ENCODE measurements at places on chromosomes 5 and 9.

- no peak for DNase-seq
Measured at GRCh38 chr5:151427258-151427657, 20.1 kb upstream of the SLC36A1 start.

GRCh38 chr5:178232124-178232919 lies at the start of gene PHYKPL:
Gene PHYKPL (minus strand): TSS chr5:178232802. CDS start chr5:178232550, 252 bp downstream.
- DNase-seq, result no peak

- no peak for DNase-seq
Measured at GRCh38 chr9:13278023-13278367, 1.5 kb downstream of the MPDZ start.

- no peak for DNase-seq
Measured at GRCh38 chr5:116404016-116404415, 170.6 kb downstream of the SEMA6A start.

GRCh38 chr5:147398860-147399259 lies 111.0 kb downstream of the DPYSL3 start:
- no peak for DNase-seq

DNA sequence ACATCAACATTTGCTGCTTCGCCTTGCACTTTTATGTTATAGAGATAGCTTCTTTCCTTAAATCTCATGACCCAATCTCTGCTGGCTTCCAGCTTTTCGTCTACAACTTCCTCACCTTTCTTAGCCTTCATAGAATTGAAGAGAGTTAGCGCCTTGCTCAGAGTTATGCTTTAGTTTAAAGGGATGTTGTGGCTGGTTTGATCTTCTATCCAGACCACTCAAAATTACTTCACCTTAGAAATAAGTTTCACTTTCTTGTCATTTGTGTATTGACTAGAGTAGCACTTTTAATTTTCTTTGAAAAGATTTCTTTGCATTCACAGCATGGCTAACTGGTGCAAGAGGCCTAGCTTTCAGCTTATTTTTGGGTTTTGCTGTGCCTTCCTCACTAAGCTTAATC lies 414.2 kb downstream of the ZNF608 start:
- DNase-seq, result no peak

DNA sequence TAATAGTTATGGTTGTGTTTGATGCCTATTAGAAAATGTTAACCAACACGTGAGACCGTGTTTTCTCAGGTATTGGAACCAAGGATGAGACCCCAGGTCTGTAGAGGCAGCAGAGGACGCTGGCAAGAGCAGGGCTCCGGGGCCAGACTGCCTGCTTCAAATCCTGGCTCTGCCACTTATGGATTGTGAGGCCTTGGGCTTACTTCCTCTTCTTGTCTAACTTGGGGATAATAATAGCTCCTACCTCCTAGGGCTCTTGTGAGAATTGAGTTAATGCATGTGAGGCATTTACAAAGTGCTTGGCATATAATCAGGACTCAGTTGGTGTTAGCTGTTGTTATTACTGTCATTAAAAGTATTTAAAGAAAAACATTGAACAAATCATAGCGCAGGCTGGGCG lies 85.5 kb upstream of the PITX1 start:
- no peak for DNase-seq

DNA sequence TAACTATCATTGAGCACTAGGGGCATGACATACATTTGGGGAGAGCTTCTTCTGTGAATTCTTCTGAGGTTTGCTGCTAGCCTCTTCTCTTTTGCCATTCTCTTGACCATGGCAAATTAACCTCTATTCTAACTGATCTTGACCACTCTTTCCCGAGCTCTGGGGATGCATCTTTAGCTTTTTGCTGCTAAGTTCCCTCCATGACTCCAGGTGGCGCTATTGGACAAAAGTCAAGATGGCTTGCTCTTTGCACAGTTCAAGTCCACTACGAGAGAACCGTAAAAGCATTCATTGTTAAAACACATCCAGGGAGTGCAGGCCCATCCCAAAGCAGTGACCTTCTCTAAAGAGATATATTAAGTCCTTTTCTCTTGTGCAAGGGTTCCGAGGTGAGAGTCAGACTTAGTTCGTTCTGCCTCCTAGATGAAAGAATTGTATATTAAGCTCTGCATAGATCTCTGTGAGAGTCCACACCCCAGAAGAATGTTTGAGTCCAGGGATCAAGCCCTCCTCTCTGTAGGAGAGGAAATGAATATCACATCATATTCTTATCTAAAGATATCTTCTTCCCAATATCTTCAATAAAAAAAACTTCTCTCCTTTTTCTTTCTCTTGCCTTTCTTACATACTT lies 1152.9 kb upstream of the CDH6 start:
- DNase-seq, result no peak

GRCh38 chr5:81750308-81751008 lies 439 bp downstream of the SSBP2 start:
- peak; percentile 8 for DNase-seq

DNA sequence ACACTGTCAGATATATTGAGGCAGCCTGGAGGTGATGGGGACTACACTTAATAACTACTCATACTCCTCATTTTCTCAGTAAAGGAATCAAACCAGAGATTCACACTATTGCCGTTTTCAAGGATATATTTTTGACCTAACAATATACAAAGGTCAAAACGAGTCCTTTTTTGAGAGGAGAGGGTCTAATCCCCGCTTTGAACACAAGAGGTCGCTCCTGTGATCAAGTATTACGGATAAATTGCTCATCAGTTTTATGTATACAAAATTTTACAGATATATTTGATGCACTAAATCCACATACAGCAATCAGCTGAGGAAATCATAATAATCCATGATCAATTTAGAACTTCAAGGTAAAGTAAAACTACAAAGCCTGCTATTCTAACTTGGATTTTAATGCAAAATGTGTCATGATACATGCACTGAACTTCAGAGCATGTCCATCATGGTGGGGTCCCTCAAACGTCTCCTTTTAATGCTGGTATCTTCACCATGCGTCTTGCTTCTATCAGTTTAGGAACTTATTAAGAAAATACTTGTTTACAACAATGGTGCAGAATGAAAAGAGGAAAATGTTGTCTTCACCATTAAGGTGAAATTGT lies 2.5 kb upstream of the ISL1 start:
- no peak for DNase-seq

- DNase-seq, result no peak
Measured at GRCh38 chr9:84827216-84827765, 157.8 kb downstream of the NTRK2 start.

GRCh38 chr9:78278177-78278777 lies 18.6 kb upstream of the PSAT1 start:
- DNase-seq, result no peak

- no peak for DNase-seq
Measured at GRCh38 chr5:110790673-110791072, 51.9 kb downstream of the SLC25A46 start.

DNA sequence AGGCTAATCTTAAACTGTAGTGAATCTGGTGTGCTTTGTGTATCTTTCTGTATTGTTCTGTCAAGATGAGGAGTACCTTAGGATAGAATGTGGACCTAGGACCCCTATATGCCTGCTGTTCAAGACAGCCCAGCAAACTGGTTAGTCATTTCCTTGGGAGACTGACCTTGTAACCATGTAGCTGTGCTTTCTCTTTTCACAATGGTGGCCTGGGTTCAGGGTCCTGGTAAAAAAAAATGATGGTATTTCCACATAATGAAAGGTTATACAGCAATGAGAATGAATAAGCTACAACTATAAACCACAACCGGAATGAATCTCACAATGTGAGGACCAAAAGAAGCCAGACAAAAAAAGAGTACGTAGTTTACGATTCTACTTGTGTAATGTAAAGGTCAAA lies 36.4 kb upstream of the F2RL1 start:
- DNase-seq, result no peak

DNA sequence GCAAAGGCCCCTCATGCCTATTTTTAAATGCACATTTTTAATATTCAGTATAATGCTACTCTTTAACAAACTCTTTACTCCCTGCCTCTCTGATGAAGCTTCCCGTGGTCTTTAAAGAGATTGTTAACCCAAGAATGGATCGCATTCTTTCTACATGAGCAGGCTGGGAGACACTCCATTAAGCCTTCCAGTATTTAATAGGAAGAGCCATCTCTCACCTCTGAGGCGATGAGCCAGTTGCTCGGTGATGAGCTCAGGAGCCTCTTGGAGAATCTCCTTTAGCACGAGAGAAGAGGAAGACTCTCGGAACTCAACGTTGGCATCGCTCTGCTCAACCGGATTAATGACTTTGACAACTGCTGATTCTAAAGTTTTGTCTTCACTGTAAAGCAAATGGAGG lies 59.6 kb downstream of the PRUNE2 start:
- no peak for DNase-seq

- DNase-seq, result no peak
Measured at GRCh38 chr9:86965636-86966395, 18.5 kb upstream of the GAS1 start.

DNA sequence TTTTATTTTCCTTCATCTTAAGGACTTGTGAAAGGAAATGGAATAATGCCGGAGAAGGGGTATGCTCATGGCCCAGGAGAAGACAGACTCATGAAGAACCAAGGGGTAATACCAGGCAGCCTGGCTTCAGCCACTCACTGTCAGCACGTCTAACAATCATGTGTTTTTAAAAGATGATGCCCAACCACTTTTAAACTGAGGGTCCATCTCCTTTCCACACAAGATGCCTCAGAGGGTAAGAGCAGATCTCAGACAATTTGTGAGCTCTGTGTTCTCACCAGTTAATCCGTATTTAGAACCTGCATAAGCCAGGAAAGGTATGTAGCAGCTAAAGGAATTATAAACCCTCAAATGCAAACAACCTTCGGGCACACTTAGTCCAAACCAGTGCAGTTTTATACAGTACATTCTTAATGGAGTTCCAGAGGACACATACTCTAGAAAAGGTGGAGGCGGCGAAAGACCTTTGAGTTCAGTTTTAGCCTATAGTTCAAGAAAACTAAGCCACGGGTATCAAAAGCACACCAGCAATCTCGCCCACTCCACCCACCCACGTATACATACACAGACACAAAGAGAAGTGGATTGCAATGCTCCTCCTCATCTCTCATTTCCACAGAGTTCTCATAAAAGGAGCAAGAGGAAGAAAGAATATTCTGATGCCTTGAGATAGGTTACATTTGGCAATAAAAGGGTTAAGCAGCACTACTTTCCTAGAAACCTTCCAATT lies 2.6 kb downstream of the DIAPH1 start:
- no peak for DNase-seq

GRCh38 chr9:17280350-17281012 lies 145.6 kb downstream of the CNTLN start:
- no peak for DNase-seq

DNA sequence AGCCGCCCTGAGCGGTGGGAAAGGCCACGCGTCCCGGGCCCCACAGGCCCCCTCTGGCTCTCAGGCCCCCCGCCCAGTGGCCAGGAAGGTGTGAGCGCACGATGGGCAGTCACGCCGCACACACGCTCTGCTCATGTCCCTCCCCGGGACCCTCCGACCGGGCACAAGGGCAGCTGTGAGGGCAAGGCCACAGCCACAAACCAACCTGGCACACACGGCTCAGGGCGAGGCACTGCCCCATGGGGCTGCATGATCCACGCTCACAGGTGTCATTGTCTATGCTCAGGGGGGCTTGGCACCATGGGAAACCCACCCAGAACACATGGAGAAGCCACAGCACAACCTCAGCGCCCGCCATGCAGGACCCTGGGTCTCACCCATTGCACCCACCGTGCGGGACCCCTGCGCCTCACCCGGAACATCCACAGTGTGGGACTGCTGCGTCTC lies 51.3 kb downstream of the SLC12A7 start:
- DNase-seq, result no peak

GRCh38 chr9:4375424-4376200 lies 75.7 kb upstream of the GLIS3 start:
- no peak for DNase-seq

GRCh38 chr5:38079620-38080402 lies 178.5 kb upstream of the EGFLAM start:
- no peak for DNase-seq

GRCh38 chr9:75914002-75914401 lies 23.5 kb downstream of the PCSK5 start:
- no peak for DNase-seq

DNA sequence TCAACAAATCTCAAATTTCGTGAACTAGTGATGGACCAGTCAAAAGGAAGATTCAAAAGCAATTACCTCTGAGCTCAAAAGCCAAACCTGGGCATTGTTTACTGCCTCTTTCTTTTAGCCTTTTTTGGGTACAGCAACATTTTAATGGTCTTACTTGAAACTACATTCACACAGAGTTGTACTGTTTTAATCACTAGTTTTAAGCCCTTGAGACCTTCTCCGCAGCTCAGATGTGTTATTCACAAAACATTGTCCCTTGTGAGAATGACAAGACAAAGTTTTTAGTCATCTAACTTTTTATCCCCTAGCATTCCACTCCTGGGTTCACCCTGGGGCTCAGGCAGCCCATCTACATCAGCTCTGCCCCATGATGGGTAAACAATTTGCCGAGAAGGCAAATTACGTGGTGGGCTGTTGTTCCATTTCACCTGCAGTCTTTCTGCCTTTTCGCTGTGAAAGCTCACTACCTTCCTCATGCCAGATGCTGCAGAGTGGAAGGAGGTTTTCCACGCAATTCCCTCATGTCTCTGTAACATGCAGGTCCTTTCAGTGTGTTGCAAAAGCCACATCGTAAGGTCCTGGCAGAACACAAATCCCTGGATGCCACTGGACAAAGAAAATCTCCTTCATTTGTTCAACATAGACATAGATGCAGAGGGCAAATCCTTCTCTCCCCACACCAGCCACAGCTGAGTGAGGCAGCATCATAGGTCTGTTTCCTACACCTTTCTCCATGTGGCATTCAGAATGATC lies 175.7 kb downstream of the EBF1 start:
- DNase-seq, result no peak

- no peak for DNase-seq
Measured at GRCh38 chr5:178640331-178641045, 13.6 kb upstream of the CLK4 start.

- DNase-seq, result no peak
Measured at GRCh38 chr5:33649549-33650482, 209.1 kb downstream of the TARS1 start.

- no peak for DNase-seq
Measured at GRCh38 chr9:34954225-34954624, 3.9 kb upstream of the PHF24 start.

DNA sequence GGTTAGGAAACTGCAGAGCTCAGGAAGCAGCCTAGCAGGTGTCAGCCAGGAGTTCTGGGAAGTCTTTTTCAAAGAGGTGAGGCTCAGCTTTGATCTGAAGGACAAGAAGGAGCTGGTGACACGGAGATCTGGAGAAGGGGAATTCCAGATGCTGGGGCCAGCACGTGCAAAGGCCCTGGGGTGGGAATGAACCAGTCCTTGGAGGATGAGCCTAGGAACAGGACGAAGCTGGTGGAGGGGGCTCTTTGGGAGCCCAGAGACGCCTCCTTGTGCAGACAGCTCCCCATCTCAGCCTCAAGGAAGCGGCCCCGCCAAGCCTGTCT lies 15.2 kb upstream of the RNU6ATAC start:
- DNase-seq, result no peak
